NB4 (cell line): ENCODE measurements at places on chromosomes 7 and 10.

GRCh38 chr10:74415146-74415839, 264.3 kb downstream of the ADK start:
- no peak for DNase-seq

DNA sequence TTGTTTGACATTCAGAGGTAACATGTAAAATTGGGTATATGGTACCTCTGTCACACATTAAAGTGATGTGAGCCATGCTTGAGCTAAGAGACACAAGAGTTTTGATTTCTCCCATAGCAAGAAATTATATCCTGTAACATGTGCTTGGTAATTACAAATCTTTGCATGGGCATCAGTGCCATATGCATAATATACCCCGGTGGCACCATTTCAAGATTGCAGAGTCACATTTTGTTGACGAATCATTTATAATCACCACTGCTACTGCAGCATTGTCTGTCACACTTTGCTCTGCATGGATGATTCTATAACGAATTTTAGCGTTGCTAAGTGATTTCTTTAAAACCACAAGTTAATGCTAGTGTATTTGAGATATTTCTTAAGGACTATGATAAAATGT, 443.7 kb upstream of the LRRN3 start:
- DNase-seq: no peak

DNA sequence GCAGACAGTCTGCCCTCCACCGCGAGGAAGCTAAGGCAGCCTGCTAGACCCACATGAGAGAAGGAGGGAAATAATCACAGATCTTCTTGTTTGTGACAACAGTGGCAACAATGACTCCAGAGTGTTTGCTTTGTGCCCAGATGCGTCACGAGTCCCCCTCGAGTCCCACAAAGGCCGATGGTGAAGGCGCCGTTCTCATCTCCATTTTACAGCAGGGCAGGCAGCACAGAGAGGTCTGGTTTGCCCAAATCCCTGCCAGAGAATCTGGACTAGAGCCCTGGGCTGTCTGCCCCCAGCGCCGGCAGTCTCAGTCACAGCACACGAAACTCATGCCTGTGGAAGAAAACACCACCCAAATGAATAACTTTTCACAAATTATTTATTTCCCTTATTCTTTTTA, 38.1 kb downstream of the KIAA1549 start:
- no peak for DNase-seq

DNA sequence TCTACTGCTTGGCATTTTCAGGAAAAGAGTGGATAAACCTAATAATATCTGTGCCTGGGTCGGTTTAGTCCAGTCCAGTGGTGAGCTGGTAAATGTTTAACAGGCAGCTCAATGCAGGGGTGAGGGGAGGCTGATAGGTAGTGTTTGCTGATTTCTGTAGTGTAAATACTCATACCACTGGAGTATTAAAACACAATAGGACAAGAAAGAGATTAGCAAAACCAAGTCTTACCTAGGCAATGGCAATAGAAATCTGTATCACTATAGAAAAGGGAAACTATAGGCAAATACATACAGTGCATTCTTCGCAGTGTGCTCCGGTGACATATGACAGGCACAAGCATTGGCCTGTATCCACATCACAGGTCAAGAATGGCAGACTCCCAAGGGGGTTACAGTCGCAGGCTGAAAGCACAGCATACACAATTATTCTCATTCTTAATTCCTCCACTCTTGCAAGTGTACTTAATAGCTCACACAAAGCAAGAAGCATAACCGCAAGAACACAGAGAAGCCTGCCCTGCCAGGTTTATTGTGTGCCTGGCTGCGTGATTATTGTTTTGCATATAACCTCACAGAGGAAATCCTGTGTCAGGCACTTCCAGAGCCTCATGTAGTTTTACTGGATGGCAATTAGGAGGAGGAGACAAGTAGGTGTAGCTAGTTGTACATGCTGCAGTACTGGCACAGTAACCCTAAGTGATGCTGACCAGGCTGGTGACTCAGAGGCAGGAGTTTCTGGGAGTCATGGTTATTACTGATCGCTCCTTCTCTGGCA, 35.0 kb downstream of the LAMB4 start:
- DNase-seq: no peak

DNA sequence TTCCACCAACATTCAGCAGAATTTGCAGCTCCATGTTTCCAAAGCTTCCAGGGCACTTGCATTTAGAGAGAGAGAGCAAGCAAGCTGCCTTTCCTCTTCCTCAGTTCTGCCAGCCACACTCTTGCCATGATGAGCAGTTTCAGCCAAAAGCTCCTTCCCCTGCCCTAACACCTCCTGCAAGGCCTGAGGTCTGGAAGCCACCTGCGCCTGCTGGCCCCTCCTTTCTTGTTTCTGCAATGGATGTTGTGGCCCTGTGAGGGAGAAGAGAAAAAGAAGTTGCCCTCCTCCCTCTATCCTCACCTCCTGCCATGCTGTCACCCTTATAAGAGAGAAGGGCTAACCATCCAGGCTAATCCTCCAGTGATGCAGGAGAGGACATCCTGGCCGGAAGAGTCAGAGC, 48.7 kb downstream of the IKZF1 start:
- DNase-seq: no peak

DNA sequence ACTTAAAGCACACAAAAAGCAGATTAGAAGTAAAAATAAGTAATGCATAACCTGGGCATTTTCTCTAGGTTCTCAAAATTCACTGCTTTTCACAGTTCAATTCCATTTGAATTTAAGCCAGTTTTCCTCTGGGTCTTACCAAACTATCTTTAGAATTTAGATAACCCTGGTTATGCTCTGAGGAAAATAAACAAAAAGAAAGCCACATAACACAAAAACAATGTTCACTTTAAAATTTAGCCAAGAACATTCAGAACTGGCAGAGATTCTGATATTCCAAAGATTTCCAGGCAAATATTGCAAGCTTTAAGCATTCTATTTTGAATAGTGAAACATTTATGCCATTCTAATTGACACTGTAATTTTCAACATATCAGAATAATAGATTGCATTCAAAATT, 50.7 kb upstream of the PRKG1 start:
- no peak for DNase-seq

DNA sequence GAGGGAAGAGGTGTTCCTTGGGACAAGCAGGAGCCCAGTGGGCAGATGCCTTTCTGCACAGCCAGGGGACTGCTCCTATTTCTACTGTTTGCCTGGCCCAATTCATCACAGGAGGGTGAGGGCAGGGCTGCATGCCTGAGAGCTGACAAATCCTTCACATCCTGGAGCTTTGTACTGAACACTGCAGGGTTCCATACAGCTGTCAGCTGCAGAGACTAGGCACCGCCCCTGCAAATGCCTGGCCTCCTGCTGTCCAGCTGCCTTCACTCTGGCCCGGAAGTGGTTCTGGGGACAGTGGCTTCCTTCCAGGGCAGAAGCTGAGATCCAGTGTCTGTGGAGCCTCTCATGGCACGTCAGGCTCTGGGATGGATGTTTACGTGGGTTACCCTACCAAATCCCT, 470.7 kb downstream of the DNAJB6 start:
- no peak for DNase-seq
